ENCODE measurements at places on chromosomes 5 and 9.

- DNase-seq, result no peak
Observed at GRCh38 chr9:80811656-80812055, 877.7 kb downstream of the TLE1 start.

GRCh38 chr5:132388244-132389050 lies 18.9 kb downstream of the SLC22A5 start:
- DNase-seq, result no peak

- DNase-seq, result peak; percentile 29
Observed at GRCh38 chr5:112923988-112924387, 2.0 kb upstream of the REEP5 start.

DNA sequence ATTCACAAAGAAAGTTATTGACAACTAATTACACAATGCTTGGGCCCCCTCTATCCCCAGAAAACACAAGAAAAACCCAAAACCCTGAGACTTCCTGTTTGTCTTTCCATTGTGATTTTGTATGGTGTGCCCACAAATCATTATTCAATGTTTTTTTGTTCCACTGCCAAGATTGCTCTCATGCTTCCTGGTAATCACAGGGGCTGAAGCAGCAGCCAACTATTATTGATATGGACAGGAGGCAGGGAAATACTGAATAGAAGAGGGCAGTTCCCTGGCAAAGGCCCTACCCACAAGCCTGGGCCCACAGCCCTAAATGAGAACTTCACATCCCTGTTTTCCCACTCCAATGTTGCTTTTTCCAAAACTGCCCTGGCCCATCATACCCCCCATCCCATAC lies 21.5 kb upstream of the RFK start:
- DNase-seq, result no peak

GRCh38 chr5:8557728-8558127 lies 688.8 kb downstream of the MTRR start:
- no peak for DNase-seq

DNA sequence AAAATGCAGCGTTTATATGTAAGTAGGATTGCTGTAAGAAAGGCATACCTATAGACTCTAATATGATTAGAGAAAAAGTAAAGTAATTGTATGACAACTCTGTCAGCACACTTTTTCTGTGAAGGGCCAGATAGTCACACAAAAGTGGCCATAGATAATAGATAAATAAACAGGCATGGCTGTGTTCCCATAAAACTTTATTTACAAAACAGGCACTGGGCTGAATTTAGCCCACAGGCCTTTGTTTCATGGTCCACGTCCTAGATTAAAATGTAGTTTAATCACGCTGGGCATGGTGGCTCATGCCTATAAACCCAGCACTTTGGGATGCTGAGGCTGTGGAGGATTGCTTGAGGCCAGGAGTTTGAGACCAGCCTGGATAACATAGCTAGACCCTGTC lies 8.7 kb upstream of the TXNDC8 start:
- no peak for DNase-seq

DNA sequence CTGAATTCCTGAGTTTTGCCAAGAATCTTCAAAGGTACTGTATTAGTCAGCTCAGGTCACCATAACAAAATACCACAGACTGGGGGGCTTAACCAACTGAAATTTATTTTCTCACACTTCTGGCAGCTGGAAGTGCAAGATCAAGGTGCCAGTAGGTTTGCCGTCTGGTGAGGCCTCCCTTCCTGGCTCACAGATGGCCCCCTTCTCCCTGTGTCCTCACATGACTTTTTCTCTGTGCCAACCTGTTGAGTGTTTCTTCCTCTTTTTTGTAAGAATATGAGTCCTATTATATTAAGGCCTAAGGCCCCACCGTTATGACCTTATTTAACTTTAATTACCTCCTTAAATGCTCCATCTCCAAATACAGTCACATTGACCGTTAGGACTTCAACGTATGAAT lies 156.1 kb upstream of the KIF2A start:
- DNase-seq, result no peak

DNA sequence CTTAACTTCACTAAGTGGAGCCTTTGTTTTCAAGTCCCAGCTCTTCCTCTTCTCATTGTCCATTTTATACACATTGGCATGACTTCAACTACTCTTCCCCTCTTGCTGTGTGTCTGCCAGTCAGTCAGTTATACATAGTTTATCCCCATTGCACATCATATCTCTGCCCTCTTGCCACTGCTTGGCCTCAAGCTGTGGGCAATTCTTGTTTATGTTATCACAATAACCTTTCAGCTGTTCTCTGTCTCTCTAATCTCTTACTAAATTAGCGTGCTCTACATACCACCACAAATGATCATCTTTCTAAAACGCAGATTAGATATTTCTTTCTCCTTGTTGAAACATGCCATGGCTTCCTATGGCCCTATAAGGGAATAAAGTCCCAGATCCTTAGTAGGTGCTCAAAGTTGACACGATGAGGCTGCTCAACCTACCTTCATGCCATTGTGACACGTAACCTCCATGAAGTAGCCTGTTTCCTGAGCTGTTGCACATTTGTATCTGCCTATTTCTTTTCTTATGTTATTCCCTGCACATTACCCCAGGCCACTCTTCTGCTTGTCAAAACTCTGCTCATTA lies 239.3 kb downstream of the GAS1 start:
- DNase-seq, result no peak

GRCh38 chr9:132854832-132855231 lies 23.3 kb downstream of the AK8 start:
- DNase-seq, result no peak

GRCh38 chr5:88984040-88984439 lies 101.1 kb upstream of the MEF2C start:
- DNase-seq, result no peak

DNA sequence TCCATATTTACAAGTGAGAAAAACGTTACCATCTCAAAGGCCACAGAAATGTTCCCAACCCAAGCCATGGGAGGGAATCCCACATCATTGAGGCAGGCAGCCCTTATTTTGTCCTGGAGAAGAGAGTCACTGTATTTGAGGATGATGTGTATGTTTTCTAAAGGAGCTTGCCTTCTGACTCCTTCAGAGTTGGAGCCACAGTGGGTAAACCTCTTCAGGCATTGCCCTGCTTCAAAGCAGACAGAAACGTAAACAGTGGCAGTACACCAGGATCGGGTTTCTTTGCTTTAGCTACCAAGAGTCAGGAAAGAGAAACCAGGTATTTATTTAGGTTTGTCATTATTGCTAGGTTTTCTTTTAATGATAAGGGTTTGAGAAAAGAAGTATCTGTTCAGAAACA lies 45.7 kb downstream of the MUSK start:
- no peak for DNase-seq

DNA sequence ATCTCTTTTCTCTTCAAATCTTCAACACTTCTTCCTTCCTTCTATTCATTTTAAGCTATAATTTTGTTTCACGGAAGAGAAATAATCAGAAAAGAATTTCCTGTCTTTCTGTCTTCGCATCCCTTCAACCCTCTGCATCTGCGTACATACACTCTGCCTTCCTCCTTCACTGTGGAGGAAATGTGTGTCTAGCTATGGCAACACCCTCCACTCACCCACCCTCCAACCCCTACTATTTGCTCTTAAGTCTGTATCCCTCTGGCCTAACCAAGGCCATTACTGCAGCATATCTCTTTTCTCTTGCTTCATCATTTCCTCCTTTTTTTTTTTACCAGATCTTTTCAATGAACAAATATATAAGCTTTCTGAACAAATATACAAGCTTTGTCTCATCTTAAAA lies 105.7 kb upstream of the NUDT12 start:
- no peak for DNase-seq

- peak; percentile 72 for DNase-seq
Observed at GRCh38 chr5:124162767-124163532, 583.5 kb downstream of the ZNF608 start.

GRCh38 chr5:65739162-65739561 lies 17.2 kb downstream of the NLN start:
- DNase-seq, result no peak

DNA sequence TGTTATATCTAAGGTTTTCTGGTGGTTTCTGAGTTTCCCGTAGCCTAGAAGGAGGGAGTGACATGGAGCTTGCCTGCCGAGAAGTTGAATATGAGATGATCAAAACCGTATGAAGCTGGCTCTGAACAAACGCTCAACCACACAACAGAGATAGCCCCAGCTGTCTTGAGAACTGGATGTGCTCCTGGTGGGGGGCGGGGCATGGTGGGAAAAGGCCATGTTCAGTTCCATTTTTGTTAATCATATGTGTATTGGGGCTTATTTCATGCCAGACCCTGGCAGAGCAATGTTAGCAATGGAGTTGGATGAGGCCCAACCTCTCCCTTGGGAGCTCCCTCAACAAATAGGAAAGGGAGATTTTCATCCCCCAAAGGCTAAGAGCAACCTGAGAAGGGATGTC lies 4.8 kb downstream of the CCL19 start:
- DNase-seq, result no peak

DNA sequence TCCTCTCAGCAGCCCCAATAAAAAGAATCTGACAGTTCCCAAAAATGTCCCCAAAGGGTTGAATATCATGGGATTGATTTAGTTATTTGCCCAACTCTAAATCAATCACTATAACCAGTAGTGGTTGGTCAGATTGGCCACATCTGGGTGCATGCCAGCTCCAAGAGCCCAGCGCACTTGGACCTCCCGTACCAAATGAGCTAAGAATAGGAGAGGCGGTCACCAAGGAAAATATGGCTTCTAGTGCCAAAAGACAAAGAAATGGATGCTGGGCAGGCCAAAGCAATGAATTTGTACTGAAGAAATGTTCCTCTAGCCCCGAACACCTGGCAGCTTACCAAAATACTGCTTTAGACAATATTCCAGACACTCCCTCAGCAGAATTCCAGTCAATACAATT lies 80.3 kb downstream of the RCL1 start:
- no peak for DNase-seq

- DNase-seq, result no peak
Observed at GRCh38 chr9:105306351-105307140, 62.1 kb downstream of the SLC44A1 start.

- DNase-seq, result no peak
Observed at GRCh38 chr5:60672693-60673264, 27.2 kb downstream of the DEPDC1B start.

- no peak for DNase-seq
Observed at GRCh38 chr5:150630461-150631325, 9.8 kb upstream of the SYNPO start.

DNA sequence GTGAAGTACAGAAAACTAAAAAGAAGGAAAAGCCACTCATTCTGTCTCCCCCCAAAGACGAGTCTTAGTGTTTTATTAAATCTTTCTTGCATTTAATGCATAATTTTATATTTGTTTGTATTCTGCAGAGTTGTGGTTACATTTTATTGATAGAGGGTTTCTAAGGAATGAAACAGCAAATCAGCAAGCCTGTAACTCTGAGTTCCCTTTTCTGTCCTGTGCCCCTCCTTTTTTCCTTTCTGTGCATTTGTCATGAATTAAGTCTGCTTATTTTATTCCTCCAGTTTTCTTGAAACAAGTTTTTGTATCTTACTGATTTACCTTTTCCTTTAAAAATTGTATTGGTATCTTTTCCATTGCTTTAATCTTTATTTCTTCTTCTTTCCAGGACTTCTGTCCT lies 132.8 kb downstream of the MUSK start:
- DNase-seq, result no peak

GRCh38 chr9:130542038-130542437 lies 37.3 kb upstream of the FUBP3 start:
- DNase-seq, result no peak

DNA sequence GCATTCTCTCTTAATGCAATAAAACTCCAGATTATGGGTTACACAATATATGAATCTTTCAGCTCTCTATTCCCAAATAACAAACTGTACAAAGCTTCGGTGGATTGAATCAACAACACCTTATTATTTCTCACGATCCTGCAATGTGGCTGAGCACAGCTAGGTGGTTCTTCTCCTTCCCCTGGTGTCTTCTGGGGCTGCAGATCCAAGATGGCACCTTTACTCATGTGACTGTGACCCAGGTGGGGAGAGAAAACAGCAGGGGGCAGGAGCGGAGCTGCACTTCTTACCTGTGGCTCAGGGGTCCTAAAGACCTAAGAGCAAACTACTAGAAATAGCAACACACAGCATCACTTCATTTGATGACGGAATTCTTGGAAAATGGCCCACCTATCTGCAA lies 233.1 kb downstream of the IRX1 start:
- DNase-seq, result no peak

- DNase-seq, result no peak
Observed at GRCh38 chr9:79657891-79658290, 86.1 kb downstream of the TLE4 start.

- DNase-seq, result no peak
Observed at GRCh38 chr9:35841645-35841900, 12.5 kb downstream of the TMEM8B start.

DNA sequence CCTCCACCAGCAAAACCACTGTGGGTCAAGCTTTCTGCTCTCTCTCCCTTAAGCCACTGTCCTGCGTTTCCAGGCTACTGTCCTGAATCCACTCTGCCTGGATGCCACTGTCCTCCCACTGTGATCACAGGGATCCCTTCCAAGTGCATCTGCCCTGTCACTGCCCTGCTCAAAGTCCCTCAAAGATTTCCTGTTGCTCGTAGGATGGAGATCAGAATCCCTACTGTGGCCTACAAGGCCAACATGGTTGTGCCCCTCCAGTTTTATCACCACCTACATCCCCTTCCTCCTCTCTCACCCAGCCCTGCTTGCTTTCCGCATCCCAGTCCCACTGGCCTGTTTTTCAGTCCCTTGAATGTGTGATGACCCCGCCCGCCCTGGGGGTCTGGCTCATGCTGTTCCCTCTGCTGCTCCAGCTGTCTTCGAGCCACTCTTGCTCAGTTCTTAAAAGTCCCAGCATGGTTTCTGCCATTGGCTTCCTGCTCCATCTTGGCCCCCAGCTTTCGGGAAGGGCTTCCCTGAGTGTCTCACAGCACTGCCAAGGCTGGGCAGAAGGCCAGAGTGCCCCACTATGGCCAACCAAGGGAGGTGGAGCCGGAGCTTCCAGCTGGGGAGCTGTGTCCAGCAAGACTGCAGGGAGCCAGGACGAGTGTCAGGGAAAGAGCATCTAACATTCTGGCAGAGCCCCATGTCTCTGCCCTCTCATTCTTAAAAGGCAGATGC lies 12.9 kb upstream of the FRRS1L start:
- DNase-seq, result no peak

GRCh38 chr5:58722160-58722559 lies 139.3 kb downstream of the RAB3C start:
- no peak for DNase-seq
